HFFc6 (cell line): ENCODE measurements at places on chromosomes 3 and 15. TPM values are rescaled to one million over a fixed set of nuclear protein-coding genes. Genes with fewer than 3 reads are reported as not detected.

GRCh38 chr15:50830477-50831354, 65.2 kb upstream of the SPPL2A start:
- peaks cover 22% of the 10 kb centered on the region for H3K4me1 ChIP-seq
- no peak overlapping the region for H3K27ac ChIP-seq
- H3K27me3 ChIP-seq = peaks cover 4% of the 10 kb centered on the region
- no peaks in the 10 kb centered on the region for H3K36me3 ChIP-seq
- no peak overlapping the region for H3K4me3 ChIP-seq

DNA sequence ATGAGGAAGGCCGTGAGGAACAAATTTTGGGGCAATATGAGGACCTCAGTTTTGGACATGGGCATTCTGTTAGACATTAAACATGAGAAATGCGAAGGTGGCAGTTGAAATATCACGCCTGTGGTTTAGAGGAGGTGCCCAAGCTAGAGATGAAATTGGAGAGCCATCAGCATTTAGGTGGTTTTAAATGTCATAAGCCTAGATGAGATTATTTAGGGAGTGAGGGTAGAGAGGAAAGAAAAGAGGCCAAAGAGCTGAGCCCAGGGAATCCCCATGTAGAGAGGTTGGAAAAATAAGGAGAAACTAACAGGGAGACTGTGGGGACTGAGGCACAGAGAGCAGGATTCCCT, 14.9 kb downstream of the RTP1 start:
- no peaks in the 10 kb centered on the region; the same call in 1 of the 2 replicates for H3K27me3 ChIP-seq
- H3K4me3 ChIP-seq = peak overlapping the region; percentile 6
- no peak for DNase-seq
- H3K4me1 ChIP-seq = peaks cover 57% of the 10 kb centered on the region
- 0 out of 2 replicates have a peak overlapping the region, but pooled peaks have one; percentile 16 for H3K27ac ChIP-seq

DNA sequence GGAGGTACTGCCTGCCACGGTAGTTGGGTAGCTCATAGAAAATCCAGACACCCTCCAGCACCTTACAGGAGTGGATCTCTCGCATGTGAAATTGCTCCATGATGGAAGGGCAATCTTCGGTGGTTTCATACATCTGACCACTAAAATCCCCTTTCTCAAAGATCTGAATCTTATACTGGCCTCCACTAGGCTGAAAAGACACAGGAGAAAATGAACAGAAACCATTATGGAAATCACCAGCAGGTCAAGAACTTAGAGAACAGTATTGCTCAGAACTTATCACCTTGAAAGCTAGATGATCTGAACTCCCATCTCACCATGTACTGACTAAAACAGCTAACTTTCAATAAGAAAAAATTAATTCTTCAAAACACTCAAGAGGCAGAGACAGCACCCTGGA, 5.4 kb downstream of the CRYGS start:
- H3K27ac ChIP-seq = no peak overlapping the region
- peaks cover 3% of the 10 kb centered on the region; the same call in 1 of the 2 replicates for H3K27me3 ChIP-seq
- peaks cover 42% of the 10 kb centered on the region for H3K4me1 ChIP-seq
- no peaks in the 10 kb centered on the region for H3K36me3 ChIP-seq
- H3K4me3 ChIP-seq = no peak overlapping the region

DNA sequence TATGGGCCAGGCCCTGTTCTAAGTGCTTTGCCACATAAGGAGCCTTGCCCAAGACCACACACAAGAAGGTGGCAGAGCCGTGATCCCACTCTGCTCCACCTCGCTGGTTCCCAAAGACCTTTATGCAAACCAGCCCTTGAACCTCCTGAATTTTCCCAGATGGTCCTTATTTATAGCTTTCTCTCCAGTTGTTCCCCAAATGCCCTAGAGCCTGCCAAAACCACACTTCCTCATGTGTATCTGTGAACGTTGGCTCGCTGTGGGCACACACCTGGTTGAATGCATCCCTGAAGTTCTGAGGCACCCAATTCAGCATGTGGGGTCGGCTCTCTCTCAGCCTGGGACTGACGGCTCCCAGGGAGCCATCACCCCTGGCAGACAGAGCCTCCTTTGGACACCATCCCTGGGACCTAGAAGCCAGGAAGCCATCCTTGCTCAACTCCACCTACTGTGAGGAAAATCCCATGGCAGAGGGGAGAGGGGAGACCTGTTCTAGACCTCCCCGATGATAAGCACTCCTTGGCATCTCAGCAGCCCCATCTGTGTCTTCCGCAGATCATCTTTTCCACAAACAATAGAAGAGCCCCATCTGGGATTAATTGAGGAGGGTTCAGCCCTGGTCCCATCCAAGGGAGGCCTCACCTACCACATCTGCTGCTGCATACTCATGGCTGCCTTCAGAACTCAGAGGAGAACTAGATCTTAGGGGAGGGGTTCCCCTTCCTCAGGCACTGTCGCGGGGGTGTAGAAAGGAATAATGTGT, 42.3 kb upstream of the LIMD1 start:
- peaks cover 10% of the 10 kb centered on the region; the same call in 1 of the 2 replicates for H3K36me3 ChIP-seq
- H3K27ac ChIP-seq = peak overlapping the region; percentile 83
- H3K4me3 ChIP-seq = peak overlapping the region; percentile 80
- H3K4me1 ChIP-seq = peaks cover 76% of the 10 kb centered on the region
- no peak for DNase-seq

GRCh38 chr3:170749765-170750477, 120.1 kb downstream of the RPL22L1 start:
- peaks cover 18% of the 10 kb centered on the region for H3K36me3 ChIP-seq
- H3K4me3 ChIP-seq = no peak overlapping the region; the same call in 1 of the 2 replicates
- H3K27ac ChIP-seq = peak overlapping the region; percentile 83
- peaks cover 97% of the 10 kb centered on the region for H3K4me1 ChIP-seq
- no peak for DNase-seq

SAMD7 gene
- total RNA-seq = not detected in 2 replicates

DNA sequence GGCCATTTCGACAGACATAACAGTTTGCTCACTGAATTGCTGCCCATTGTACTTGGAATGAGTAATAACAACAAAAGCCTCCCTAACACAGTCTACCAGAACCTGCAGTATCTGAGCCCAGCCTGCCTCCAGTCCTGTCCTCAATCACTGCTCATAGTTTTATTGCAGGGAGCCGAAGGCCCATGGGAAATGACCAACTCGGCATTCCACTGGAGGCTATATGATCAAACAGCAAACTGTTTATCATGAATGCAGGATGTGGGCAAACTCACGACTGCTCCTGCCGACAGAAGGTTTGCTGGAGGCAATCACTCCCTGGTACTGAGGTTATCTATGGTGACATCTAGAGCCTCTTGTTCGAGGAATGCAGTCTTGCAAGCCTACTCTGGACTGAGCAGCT, 46.3 kb downstream of the LSM3 start:
- H3K4me3 ChIP-seq = peak overlapping the region; percentile 64
- H3K27me3 ChIP-seq = peaks cover 1% of the 10 kb centered on the region
- H3K36me3 ChIP-seq = peaks cover 31% of the 10 kb centered on the region
- peak; percentile 75 for DNase-seq
- H3K27ac ChIP-seq = peak overlapping the region; percentile 81

DNA sequence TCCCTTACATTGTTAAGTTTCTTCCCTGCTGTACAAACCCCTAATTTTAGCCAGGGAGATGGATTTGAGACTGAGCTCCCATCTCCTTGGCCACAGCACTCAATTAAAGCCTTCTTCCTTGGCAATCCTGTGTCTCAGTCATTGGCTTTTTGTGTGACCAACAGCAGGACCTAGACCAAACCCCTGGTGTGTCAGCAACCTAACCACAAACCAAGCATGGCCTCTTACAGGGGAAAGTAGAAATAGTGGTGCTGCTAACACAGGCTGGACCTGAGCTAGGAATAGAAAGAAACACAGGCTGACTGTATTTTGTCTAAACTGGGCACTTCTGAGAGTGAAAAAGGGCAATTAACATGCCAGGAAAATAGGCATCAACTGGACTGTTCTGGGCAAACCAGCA, 37.9 kb downstream of the PPCDC start:
- H3K36me3 ChIP-seq = no peaks in the 10 kb centered on the region; the same call in 1 of the 2 replicates
- H3K27me3 ChIP-seq = peaks cover 4% of the 10 kb centered on the region; the same call in 1 of the 2 replicates
- peaks cover 54% of the 10 kb centered on the region for H3K4me1 ChIP-seq
- no peak overlapping the region for H3K4me3 ChIP-seq
- H3K27ac ChIP-seq = no peak overlapping the region

- no peaks in the 10 kb centered on the region for H3K36me3 ChIP-seq
- peaks cover 20% of the 10 kb centered on the region for H3K4me1 ChIP-seq
- peaks cover 11% of the 10 kb centered on the region for H3K27me3 ChIP-seq
- H3K4me3 ChIP-seq = peak overlapping the region; percentile 66
Observed at GRCh38 chr3:197028728-197029510, 698 bp downstream of the MELTF start.

DNA sequence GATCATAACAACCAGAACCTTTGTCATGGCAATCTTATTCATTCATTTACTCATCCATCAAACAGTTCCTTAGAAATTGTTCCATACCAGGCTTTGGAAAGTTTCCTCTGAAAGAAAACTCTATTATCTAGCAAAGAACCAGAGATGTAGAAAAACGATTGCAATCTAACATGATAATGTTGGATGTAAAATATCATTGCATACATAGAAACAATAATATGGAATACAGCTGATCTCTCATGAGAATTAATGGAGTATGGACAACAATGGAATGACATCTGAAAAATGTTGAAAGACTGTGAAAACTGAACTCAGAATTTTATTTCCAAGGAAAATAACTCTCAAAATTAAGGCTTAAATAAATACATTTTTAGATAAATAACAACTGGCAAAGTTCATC, 665.4 kb downstream of the NLGN1 start:
- H3K27ac ChIP-seq = no peak overlapping the region
- H3K4me3 ChIP-seq = no peak overlapping the region
- no peaks in the 10 kb centered on the region for H3K27me3 ChIP-seq
- no peak for DNase-seq

DNA sequence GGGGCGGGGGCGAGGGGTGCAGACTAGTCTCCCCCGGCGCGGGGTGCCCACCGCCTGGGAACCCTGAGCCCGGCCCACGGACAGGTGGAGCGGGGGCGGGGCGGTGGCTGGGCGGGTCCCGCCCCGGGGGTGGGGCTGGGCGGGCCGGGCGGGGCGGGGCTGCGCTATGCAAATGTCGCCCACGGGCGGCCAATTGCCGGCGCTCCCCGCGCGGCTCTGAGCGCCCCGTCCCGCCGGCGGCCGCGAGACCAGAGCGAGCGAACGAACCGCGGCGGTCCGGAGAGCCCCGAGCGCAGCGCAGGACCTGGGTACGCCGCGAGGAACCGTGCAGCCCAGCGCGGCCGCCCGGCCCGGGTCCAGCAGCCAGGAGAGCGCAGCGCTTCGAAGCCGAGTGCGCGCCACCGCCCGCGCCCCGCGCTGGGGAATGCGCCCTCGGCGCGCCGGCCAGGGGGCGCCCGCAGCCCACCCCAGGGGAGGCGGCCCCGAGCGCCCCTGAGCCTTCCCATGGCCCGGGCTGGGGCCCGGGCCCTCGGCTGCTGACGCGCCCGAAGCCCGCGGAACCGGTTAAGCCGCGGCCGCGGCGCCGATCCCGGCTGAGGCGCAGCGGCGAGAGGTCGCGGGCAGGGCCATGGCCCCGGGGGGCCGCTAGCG, at the start of gene SEMA3F:
Gene SEMA3F, plus strand, starts transcription at position 485 of the 651 bp plus-strand sequence. CDS start 4,299 bp downstream, outside the sequence.
- peak; percentile 45 for DNase-seq
- H3K27me3 ChIP-seq = peaks cover 6% of the 10 kb centered on the region
- no peaks in the 10 kb centered on the region for H3K36me3 ChIP-seq
- H3K4me3 ChIP-seq = peak within 1 kb of the TSS; percentile 88
- H3K27ac ChIP-seq = peak within 1 kb of the TSS; percentile 67; the same call in 1 of the 2 replicates
- H3K4me1 ChIP-seq = peaks cover 41% of the 10 kb centered on the region

GRCh38 chr15:23854203-23854911, 167.3 kb upstream of the NDN start:
- no peak overlapping the region for H3K27ac ChIP-seq
- peaks cover 1% of the 10 kb centered on the region for H3K27me3 ChIP-seq
- no peaks in the 10 kb centered on the region for H3K4me1 ChIP-seq
- no peak overlapping the region for H3K4me3 ChIP-seq
- DNase-seq = no peak
